T-helper 17 cell (primary cell): ENCODE measurements at places on chromosomes 7 and 10. TPM values are rescaled to one million over a fixed set of nuclear protein-coding genes. Genes with fewer than 3 reads are reported as not detected.

- H3K36me3 ChIP-seq: peaks cover 11% of the 10 kb centered on the region
- no peak overlapping the region for H3K4me3 ChIP-seq
- no peak overlapping the region for H3K27ac ChIP-seq
- peaks cover 42% of the 10 kb centered on the region for H3K27me3 ChIP-seq
Observed at GRCh38 chr7:106947244-106947728, 82.2 kb downstream of the PIK3CG start.

- H3K27ac ChIP-seq: no peak overlapping the region
- H3K4me3 ChIP-seq: no peak overlapping the region
- DNase-seq: no peak
- no peaks in the 10 kb centered on the region for H3K4me1 ChIP-seq
Observed at GRCh38 chr10:94571528-94571927, 25.9 kb downstream of the HELLS start.

- H3K27me3 ChIP-seq: peaks cover 73% of the 10 kb centered on the region
- no peak overlapping the region for H3K4me3 ChIP-seq
- peaks cover 23% of the 10 kb centered on the region for H3K4me1 ChIP-seq
- no peak overlapping the region for H3K27ac ChIP-seq
- peaks cover 3% of the 10 kb centered on the region for H3K36me3 ChIP-seq
Observed at GRCh38 chr7:112201411-112201810, 4.8 kb downstream of the DOCK4 start.

DNA sequence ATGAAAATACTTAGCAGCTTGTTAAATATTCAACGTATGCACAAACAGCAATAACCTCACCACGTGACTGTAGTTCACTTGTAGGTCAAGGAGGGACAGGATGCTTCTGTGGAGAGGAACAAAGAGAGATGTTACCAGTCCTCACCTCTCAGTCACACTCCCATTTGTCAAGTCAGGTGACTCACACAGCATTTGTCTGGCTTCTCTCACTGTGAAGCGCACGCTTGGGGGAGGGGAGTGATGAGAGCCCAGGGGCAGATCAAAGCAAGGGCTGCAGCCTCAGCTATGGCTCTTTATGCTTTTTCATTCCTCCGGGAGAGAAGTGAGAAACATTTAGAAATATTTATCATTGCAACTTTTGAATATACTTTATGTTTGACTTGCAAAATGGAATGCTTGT is 2.9 kb upstream of the RBM20 start:
- H3K4me3 ChIP-seq: peak overlapping the region; percentile 1
- H3K27me3 ChIP-seq: peaks cover 59% of the 10 kb centered on the region
- peaks cover 3% of the 10 kb centered on the region for H3K36me3 ChIP-seq
- no peak overlapping the region for H3K27ac ChIP-seq
- no peak for DNase-seq

DNA sequence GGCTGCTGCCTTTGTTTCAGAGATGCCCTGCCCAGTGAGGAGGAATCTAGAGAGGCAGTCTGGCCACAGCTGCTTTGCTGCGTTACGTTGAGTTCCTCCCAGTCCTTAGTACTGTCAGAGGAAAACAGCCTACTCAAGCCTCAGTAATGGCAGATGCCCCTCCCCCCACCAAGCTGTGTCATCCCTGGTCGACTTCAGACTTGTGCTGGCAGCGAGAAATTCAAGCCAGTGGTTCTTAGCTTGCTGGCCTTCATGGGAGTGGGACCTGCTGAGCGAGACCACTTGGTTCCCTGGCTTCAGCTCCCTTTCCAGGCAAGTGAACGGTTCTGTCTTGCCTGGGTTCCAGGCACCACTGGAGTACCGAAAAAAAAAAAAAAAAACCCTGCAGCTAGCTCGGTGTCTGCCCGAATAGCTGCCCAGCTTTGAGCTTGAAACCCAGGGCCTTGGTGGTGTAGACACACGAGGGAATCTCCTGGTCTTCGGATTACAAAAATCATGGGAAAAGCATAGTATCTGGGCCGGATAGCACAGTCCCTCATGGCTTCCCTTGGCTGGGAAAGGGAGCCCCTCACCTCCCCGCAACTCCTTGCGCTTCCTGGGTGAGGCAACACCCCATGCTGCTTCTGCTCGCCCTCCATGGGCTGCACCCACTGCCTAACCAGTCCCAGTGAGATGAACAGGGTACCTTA is 9.1 kb downstream of the SDHAF3 start:
- no peak overlapping the region for H3K27ac ChIP-seq
- H3K4me1 ChIP-seq: peaks cover 20% of the 10 kb centered on the region
- no peaks in the 10 kb centered on the region for H3K27me3 ChIP-seq
- DNase-seq: no peak
- no peak overlapping the region for H3K4me3 ChIP-seq
- peaks cover 7% of the 10 kb centered on the region for H3K36me3 ChIP-seq

- H3K27ac ChIP-seq: no peak overlapping the region
- no peak overlapping the region for H3K4me3 ChIP-seq
- H3K36me3 ChIP-seq: peaks cover 4% of the 10 kb centered on the region
Observed at GRCh38 chr10:17062009-17062408, 67.6 kb downstream of the CUBN start.

DNA sequence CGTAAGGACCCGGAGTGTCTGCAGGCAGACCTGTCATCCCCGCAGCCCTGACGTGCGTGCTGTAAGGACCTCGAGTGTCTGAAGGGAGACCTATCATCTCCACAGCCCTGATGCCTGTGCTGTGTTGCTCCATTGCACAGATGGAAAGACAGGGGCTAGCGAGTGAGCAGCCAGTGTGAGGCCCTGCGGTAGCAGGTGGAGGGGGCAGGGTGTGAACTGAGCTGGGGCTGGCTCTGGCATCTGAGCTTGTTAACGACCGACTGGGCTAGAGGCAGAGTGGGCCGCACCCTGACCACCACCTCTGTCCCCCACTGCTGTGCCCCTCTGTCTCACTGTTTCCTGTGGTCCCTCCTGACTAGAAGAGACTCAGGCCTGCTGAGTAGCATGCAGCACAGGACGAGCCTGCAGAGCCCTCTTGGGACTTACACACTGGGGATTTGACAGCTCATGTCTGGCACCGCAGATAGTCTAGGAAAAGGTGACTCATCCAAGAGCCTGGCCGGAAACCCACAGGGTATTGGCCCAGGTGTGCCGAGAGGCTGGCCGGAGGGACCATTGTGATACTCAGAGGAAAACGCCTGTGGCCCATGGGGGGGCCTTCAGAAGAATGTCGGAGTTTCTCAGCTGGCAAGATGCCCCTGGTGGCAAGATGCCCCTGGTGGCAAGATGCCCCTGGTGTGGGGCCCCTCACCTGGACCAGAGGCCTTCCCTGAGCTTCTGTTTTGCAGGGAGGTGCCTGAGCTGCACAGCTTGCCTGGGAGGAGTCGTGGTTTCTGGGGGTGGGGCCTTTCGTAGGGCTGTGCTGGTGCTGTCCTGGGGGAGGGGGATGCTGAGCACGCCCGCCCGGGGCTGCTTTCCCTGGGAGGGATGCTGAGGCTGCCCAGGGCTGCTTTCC is 34.3 kb downstream of the INPP5A start:
- no peak for DNase-seq
- H3K36me3 ChIP-seq: no peaks in the 10 kb centered on the region
- no peak overlapping the region for H3K27ac ChIP-seq
- H3K4me1 ChIP-seq: peaks cover 17% of the 10 kb centered on the region
- peak overlapping the region; percentile 75 for H3K4me3 ChIP-seq

DNA sequence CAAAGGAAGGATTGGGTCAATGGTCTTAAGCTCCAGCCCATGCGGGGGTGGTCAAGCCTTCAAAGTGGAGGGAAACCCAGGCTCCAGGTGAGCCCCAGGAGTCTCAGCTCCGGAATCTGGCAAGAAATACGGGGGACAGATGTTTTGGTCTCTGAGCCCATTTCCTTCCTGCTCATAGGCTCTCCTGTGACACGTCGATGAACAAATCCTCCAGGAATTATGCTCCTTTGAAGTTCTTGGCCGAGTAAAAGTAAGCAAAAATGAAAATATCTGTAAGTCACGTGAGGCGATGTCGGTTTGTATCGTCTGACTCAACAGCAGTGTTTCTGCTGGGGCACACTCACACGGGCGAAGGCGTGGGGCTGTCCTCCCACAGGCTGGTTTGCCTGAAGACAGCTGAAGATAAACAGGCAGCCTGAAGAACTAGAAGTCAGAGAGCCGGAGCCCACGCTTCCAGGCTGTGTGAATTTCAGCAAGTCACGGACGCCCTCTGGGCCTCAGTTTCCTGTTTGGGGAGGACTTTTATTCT is 52.6 kb upstream of the SMNDC1 start:
- H3K4me1 ChIP-seq: peaks cover 50% of the 10 kb centered on the region
- peaks cover 5% of the 10 kb centered on the region for H3K36me3 ChIP-seq
- peak overlapping the region; percentile 94 for H3K4me3 ChIP-seq
- peak overlapping the region; percentile 99 for H3K27ac ChIP-seq
- peak; percentile 22 for DNase-seq

DNA sequence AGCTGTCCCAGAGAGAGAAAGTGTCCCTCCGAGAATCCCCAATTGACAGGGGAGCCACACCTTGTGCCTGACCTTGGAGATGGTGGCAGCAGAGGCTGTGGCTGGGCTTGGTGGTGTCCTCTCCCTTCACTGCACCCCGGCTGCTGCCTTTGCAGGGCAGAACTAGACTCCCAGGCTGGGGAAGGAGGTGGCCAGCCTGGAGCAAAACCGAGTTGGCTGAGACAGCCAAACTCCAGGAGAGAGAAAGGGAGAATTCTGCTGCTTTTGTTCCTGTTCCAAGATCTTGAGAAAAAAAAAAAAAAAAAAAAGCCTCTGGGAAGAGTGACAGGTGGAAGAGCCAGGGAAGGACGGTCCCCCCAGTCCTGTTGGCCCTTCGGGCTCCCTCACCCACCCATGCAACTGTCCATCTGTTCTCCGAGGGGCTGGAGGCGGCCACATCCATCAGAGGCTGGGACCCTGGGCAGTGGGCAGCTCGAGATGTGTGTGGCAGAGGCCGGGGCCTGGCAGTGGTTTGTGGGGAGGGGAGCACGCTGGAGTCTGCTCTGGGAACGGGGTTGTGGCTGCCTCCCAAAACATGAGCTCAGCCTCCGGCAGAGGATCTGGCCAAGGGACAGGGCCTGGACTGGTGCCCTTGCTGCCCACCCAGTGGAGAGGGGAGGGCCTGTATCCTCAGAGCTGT is 35.5 kb downstream of the CLIP2 start:
- H3K4me3 ChIP-seq: no peak overlapping the region
- DNase-seq: no peak
- no peaks in the 10 kb centered on the region for H3K27me3 ChIP-seq
- peaks cover 7% of the 10 kb centered on the region for H3K4me1 ChIP-seq
- H3K27ac ChIP-seq: peak overlapping the region; percentile 47

DNA sequence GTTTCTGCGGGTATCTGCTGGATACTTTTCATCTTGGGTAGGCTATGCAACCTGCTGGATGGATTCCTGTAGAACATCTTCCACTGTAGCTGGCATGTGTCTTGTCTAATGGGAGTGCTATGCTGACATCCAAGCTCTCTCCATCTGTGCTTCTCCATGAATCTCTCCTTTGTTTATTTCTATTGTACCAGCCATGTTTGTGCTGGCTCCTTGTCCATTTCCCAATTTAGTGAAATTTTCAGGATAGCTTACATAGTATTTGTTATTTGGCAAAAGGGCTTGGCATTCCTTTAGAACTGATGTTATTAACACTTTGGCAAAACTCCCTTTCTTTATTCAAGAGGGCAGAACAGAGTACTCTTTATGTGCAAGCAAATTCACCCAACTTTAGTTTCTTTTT is 198.0 kb downstream of the CSTF2T start:
- no peaks in the 10 kb centered on the region for H3K36me3 ChIP-seq
- no peaks in the 10 kb centered on the region for H3K4me1 ChIP-seq
- no peaks in the 10 kb centered on the region for H3K27me3 ChIP-seq
- H3K27ac ChIP-seq: no peak overlapping the region
- DNase-seq: no peak

DNA sequence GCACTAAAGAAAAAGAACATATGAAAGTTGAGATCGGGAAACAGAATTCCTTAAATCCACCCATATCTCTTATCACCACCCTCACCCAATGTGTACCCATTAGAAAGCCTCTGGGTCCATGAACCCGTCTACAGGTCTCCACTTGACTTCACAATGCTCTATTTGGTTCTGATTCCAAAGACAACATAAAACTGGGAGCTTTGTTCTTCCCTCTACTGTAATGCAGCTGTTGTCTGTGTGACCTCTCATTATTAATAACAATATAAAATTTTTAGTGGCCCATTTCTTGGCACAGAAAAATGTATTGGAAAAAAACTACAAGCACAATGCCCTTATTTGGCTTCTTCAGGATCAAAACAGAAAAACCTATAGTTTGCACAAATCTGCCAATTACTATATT is 30.0 kb downstream of the DOCK4 start:
- no peak for DNase-seq
- peaks cover 7% of the 10 kb centered on the region for H3K36me3 ChIP-seq
- no peak overlapping the region for H3K27ac ChIP-seq
- no peaks in the 10 kb centered on the region for H3K4me1 ChIP-seq
- H3K27me3 ChIP-seq: peaks cover 65% of the 10 kb centered on the region

GRCh38 chr10:76916536-76916935 is 721.1 kb downstream of the KCNMA1 start:
- H3K27me3 ChIP-seq: no peaks in the 10 kb centered on the region
- no peak overlapping the region for H3K27ac ChIP-seq
- no peaks in the 10 kb centered on the region for H3K36me3 ChIP-seq
- H3K4me1 ChIP-seq: no peaks in the 10 kb centered on the region
- H3K4me3 ChIP-seq: no peak overlapping the region
- no peak for DNase-seq

- H3K27me3 ChIP-seq: no peaks in the 10 kb centered on the region
- DNase-seq: no peak
- H3K27ac ChIP-seq: no peak overlapping the region
- peaks cover 3% of the 10 kb centered on the region for H3K36me3 ChIP-seq
- peaks cover 23% of the 10 kb centered on the region for H3K4me1 ChIP-seq
Observed at GRCh38 chr7:151697942-151698341, 178.2 kb upstream of the RHEB start.

DNA sequence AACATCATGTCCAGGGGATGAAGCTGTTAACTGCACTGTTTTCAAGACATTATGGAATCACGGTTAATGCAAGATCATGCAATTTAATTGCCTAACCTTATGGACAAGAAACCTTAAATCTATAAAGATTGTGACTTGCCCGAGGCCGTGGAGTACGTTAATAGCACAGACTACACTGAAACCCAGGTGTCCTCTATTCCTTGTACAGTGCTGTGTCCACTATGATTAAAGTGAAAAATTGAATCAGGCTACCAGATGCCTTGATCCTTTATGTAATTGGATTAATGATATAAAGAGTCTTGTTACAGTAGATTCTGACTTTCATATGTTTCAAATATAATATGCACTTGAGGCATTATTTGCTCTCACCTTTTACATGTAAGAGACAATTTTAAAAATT is 33.9 kb upstream of the ETV1 start:
- no peaks in the 10 kb centered on the region for H3K27me3 ChIP-seq
- no peak overlapping the region for H3K4me3 ChIP-seq
- H3K36me3 ChIP-seq: no peaks in the 10 kb centered on the region
- DNase-seq: no peak
- no peak overlapping the region for H3K27ac ChIP-seq

The OGDHL gene
- not detected for total RNA-seq

The STRIP2 gene
- 0.67 TPM for total RNA-seq
